NK-92 treated with Interleukin-12 subunit alpha and Interleukin-12 subunit beta, amount 100 ng/mL, for 24 hours (cell line): ENCODE measurements at places on chromosomes 6 and 20.

GRCh38 chr6:89118931-89119330 is 1.1 kb upstream of the SRSF12 start:
- DNase-seq: no peak

DNA sequence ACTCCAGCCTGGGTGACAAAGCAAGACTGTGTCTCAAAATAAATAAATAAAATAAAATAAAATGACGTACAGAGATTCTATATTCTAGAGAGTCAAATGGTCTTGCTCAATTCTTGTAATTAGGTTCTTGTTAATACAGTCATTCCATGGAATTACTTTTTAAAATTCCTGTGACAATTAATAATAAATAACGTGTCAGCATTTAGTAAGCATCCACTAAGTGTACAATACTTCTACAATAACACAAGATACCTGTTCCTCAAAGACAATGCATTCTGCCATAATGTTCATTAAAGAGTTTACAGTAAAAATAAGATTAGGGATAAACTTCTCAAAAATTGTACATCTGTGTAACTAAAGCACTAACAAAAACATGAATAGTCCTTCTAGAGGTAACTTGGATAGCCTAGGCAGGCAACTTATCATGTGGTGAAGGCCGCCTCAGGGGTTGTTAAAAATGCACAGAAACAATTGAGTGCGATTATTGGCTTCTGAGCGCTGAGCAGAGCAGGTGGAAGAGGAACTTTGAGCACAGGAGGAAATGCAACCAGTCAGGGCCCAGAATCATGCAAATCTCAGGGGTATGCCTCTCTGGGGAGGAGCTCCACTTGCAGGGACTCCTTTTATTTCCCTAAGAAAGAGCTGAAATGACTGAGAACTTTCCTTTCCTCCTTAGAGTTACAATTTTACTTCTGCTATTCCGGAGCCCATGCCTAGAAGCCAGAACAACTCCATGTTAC is 37.1 kb downstream of the QRSL1 start:
- no peak for DNase-seq

- DNase-seq: no peak
Observed at GRCh38 chr6:137696765-137697164, 170.3 kb upstream of the TNFAIP3 start.

- no peak for DNase-seq
Observed at GRCh38 chr20:38147163-38147562, 17.9 kb downstream of the TGM2 start.

- DNase-seq: no peak
Observed at GRCh38 chr6:33620158-33620855, 815 bp upstream of the ITPR3 start.

- no peak for DNase-seq
Observed at GRCh38 chr20:3732327-3733118, at the start of gene HSPA12B. TSS of gene HSPA12B (plus strand) at chr20:3732685. CDS start at chr20:3738675, 5,990 bp downstream.

DNA sequence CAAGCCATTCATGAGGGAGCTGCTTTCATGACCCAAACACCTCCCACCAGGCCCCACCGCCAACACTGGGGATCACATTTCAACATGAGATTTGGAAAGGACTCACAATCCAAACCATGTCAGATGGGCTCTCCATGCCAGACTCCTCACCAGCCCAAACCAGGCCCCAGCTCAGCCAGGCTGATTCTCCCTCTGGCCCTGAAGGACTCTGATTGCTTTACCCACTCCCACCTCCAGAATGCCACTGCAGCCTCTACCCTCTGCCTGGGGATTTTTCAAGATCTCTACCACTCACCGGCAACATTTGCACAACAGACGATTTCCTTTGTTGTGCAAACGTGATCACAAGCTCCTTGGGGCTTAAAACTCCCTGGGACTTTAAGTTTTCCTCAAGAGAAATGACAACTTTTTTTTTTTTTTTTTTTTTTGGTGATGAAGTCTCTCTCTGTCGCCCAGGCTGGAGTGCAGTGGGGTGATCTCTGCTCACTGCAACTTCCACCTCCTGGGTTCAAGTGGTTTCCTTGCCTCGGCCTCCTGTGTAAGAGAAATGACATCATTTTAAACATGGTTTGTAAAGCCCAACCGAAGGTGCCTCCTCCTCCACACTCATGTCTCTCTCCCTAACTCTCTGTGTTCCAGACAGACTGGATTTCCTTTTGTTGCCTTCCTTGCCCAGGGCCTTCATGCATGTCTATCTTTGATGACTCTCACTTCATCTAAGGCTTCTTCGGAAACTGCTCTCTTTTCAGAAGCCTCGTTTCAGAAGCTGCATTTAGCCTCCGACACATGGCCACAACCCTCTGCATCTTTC is 147.0 kb downstream of the CDH26 start:
- no peak for DNase-seq

DNA sequence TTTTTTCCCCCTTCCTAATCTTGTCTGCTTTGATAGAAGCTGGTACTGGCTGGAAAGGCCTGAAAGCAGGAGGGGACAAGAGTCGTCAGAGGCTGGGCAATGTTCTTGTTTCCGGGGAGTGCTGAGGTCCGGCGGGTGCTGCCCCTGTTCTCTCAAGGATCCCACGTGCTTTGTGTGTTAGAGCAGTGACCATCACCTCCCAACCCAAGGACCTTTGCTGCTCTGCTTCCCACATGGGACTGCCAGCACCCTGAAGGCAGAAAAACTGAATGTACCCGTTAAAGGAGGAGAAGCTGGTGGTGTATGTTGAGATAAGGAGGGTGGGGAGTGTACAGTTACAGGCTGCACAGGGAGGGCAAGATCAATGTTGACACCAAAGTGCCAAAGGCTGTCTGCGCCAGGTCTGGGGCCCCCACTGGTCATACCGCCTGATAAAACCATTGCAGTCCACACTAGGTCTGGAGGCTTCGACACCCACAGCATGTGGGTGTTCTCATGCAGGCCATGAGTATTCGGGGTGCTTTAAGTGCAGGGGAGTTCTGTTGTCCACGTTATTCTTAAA is 15.0 kb downstream of the C20orf173 start:
- DNase-seq: no peak

- no peak for DNase-seq
Observed at GRCh38 chr6:122484760-122485159, 13.2 kb upstream of the SERINC1 start.

DNA sequence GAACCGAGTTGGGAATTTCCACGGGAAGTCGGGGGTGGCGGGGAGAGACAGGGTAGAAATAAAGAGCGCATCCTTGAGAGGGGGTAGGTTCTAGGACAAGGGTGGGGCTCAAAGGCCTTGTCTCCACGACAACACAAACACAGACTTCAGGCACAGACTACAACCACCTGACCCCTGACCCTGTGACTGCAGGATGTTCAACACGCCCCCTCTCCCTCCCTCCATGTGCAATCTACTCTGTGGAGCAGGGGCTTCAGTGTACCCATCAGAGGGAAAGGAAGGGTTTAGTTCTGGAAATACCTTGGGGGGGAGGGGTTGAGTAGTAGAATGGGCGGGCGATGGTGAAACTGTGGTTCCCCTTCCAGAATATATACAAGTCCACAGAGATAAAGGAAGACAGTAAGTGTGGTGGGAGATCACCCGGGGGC is 651 bp upstream of the TAPBP start:
- DNase-seq: peak; percentile 37

DNA sequence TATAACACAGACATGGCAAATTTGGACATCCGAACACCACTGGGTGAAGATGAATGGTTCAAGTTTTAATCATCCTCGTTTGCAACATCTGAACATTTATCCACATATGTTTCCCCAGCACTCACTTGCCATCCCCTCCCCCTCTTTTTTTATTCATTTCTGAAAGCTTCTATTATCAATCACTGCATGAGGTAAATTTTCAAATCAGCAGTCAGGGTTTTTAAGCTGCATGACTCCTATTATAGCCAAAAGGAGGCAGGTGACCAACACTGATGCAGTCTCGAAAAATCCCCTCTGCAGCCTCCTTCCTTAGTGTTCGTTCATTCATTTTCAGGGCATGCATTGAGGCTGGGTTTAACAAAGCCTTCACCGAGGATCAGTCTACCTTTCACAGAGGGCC is 530.8 kb upstream of the JARID2 start:
- no peak for DNase-seq

DNA sequence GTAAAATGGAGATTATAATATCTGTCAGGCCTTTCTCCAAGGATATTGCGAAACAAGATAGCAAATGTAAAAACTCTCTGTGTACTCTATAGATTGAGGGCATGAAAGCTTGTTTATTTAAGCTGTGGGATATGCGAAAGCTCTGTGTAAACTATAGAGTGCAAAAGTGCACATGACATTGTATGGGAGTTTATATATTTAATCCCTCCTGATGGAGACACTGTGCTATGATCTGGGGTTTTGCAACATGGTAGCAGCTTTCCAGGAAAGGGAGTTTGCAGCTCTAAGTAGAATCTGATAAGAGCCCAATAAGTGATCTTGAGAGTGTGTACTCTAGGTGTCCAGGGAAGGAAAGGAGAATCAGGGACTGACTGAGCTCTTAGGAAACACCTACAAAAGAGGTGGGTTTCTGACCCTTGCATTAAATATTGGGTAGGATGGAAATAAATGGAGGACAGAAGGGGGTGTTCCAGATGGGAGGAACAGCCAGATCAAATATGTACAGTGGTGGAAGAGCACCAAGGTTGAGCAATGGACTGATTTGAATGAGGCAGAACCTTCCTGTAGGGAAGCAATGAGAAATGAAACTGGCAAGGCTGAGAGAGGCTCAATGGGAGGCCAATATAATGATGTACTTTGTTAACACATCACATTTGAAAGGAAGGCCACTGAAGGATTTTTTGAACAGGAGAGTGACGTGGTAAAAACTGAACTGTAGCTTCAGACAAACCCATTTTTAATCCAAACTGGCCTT is 450.1 kb downstream of the GJA1 start:
- no peak for DNase-seq

DNA sequence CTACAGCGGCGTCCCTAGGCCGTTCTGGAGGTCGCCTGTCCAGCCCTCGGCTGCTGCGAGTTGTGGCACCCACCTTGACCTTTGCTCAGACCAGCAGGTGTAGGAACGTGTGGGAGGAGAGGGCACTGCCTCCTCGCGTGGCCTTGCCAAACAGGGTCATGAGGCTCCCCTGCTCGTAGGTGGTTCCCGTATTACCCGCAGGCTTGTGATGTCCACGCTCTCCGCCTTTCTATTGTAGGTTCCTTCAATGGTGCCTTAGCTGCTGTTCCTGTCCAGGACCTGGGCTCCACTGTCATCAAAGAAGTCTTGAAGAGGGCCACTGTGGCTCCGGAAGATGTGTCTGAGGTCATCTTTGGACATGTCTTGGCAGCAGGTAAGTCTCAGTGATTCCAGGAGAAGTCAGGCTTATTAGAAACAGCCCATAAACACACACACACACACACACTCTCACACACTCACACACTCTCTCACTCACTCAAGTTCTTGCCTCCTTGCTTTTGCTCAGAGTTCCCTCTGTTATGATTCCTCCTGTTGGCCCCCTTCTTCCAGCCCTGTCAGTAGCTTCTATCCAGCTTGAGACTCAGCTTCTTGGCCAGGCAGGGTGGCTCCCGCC is 942 bp downstream of the ACAT2 start:
- no peak for DNase-seq

DNA sequence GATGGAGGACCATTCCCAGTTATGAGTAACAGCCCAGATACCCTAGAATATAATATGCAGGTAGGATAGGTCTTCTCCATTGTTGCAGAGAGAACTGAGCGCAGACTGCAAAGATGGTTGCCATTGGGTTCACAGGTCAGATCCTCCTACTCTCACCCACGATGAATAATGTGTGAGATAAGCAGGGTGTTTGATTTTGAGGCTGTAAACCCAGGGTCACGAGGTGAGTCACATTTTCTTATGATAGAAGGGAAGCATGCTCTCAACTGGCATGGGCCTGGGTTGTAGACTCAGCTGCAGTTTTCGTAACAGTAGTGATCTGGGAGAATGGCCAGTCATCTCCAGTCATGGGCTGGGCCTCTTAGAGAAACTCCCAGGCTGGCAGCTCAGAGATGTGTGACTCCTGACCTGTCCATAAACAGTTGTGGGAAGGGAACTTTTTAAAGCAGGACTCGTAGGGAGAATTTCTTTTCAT is 74.2 kb downstream of the CD164 start:
- DNase-seq: peak; percentile 32
